ENCODE measurements at places on chromosomes 3 and 15.

DNA sequence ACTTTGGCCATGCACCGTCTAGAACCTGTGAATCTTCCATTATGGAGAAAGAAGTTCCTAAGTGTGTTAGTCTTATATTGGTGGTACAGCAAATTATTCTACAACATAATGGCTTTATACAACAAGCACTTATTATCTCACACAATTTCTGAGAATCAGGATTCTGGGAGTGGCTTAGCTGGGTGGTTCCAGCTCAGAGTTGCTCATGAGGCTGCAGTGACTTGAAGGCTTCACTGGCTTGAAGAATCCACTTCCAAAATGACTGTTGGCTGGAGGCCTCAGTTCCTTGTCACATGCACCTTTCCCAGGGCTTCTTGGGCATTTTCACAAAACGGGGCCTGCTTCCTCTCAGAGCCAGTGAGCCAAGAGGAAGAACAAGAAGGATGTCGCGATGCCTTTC is 82.3 kb upstream of the RNF7 start:
- DNase-seq, result no peak

DNA sequence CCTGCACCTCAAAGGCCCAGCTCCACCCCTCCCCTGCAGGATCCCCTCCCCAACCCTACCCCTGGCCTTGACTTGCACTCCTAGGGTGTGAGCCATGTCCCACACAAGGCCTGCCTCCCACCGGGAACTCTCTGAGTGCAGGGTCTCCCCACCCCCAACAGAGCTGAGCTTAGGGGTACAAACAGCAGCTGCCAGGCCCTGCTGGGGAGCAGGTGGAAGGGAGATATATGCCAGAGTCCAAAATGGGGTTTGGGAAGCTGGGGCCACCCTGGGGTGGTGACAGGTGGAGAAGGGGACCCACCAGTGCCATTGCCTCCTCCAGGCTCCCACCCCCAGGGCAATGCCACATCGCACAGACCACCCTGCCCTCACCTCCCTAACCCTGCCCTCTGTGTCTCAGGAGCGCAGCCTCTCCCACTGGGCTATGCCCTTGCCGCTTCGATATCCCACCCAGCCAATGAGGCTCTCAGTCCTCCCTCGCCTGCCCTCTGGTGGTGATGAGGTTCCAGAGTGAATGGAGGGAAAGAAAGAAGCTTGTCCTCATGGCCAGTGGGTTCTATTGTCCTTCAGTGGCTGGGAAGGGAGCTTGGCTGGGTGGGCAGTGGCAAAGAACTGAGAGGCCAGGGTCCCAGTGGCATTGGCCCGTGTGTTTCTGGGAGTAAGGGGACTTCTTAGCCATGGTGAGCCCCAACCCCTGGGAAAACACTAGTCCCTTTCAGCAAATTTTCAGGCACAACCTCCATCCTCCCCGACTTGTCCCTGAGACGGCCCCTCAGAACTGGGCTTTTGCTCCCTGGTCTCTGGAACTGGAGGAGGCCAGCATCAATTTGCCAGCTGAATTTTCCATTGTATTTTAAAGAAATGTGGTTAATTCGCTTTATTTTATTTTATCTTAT is 46.8 kb downstream of the CYP11A1 start:
- no peak for DNase-seq

DNA sequence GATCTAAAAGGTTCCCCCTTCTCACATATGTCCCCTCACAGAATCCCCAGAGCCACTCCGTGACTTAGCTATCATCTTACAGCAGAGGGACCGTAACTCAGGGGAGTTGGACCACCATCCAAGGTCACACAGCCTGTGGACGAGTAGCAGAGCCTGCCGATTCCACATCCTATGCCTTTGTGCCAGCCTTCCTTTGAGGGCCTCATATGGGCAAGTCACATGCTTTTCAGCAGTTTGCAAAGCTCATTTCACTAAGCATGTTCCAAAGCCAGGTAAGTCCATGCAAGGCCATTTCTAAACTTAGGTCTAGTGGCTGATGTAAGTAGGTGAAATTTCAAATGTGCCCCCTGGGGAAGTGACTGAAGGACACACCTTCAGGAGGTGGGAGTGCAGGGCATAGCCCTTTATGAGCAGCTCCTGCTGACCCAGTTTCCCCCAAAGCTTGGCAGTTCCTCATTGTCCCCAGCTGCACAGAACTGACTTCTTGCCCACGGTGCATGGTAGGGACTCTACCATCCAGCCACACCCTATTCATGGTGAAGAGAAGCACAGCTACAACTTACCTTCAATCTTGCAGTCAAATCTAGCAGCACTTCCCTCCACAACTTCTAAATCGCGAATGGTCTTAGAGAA is 33.3 kb upstream of the HACD2 start:
- DNase-seq, result no peak

DNA sequence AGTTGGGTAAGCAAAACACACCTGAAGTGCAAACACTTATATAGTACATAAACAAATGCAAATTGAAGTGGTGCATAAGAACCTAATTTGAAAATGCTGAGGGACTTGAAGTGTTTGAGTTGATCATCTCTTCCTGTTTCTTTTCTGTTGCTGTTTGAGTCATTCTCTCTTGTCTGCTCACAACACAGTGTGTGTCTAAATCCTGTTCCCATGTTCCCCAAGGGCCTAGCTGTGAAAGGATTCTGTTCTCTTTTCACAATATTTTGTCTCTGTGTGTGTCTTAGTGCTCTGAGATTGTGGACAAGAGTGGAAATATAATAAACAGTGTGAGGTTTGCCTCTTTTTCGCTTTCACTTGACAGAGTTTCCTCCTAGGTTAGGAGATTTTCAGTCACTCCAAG is 6.1 kb downstream of the CD96 start:
- DNase-seq, result no peak

GRCh38 chr15:100328796-100329195 is 13.0 kb downstream of the ADAMTS17 start:
- DNase-seq, result no peak

DNA sequence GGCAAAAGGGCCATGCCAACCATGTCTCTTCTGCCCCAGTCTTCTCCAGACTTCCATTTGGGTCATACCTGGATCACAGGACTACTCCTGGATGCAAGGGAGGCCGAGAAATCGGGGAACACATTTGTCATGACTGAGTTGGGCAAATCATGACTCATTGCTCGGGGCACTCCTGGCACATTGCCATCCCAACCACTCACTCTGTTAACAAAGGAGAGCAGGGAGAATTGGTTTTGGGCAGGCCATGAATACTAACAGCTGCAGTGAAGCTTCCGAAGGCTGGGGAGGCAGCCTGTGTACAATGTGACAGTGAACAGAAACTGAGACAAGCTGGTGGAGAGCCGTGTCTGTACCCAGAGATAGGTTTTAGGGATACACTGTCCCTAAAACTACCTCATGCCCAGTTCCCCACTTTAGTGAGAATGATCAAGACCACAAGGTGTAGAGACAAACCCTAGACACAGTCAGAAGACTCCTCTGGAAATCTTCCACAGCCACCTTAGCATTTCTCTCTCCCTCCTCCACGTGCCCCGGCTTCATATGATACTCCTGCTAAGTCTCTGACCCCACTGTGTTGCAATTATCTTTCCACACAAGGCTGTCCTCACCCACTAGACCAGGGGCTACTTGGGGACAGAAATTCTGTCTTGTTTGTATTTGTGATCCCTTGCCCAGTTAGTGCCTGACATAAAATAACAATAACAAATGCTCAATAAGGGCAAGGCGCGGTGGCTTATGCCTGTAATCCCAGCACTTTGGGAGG is 10.5 kb upstream of the BUB1B start:
- peak; percentile 86 for DNase-seq

GRCh38 chr3:193574488-193575070 is 18.4 kb upstream of the OPA1 start:
- no peak for DNase-seq

GRCh38 chr3:136931606-136932005 is 26.2 kb upstream of the IL20RB start:
- DNase-seq, result no peak

GRCh38 chr3:57756528-57757401 is 656 bp downstream of the SLMAP start:
- DNase-seq, result no peak

GRCh38 chr15:32716216-32716914 is 1.4 kb upstream of the GREM1 start:
- DNase-seq, result no peak

DNA sequence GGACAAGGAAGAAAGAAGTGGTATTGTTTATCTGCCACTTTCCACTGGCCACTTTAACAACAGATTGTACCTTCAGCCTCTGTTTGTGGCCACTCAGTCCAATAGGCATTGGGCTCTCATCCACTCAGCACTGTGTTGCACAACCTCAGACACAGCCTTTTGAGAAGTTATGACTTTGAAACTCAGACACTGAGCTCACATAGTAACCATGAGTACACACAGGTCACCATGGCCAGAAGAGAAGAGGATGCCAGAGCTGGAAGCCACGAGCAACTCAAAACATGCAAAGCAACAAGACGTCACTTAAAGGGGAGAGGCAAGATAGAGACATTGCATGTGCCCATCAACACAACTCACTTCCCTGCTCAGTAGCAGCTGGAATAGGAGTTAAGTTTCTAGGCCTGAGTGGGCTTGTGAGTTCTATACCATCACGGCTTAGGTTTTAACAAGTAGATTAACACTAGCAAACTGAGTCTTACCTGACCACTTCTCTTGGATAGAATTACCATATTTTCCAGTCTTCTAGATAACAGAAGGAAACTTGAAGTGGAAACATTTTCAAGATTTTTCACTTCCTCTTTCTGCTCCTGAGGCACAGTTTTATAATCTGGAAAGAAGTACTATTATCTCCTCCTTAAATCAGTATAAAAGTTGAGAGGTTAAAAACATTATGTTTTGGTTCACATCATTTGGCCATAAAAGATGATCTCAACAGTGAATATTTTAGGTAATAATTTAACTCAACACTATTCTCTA is 103.5 kb downstream of the IMPG2 start:
- DNase-seq, result no peak

DNA sequence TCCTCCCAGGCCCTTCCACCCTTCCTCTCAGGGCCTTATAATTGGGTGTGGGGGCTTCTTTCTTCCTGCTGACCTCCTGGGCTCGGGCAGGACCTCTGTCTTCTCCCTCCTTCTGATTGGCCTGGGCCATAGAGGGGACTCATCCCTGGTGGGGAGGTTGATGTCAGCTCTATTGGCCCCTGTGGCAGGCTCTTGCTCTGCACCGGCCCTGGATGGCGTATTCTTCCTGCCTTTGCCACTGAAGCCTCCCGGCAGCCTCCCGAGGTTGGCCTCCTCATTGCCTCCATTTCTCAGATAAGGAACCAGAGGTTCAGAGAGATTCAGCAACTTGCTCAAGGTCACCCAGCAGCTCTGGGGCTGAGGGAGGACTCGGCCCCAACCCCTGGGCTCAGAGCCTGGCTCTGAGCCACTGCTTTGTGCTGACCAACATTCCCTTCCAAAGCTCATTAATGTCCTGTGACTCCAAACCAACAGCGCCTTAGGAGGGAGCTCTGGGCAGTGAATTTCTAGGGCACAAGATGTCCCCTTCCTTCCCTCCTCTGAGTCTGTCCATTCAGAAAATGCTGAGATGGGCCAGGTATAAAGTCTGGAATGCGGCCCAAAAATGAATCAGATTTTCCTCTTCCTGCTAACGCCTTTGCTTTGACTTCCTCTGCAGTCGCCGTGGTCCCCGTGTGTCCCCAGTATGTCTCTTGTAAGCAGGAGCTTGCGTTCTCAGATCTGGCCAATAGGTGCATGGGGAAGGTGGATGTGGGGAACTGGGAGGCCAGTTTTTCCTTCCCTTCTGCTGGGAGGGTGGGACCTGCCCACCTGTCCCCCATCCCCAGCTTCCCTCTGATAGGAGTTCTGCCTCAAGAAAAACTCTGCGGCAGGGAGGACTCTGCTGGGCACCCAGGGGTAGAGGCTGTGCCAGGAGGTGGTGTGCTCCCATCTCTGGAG is 74.2 kb downstream of the HMCES start:
- DNase-seq, result no peak
